ENCODE measurements at places on chromosomes 4 and X.

GRCh38 chr4:89511776-89512175 is 204.2 kb upstream of the GPRIN3 start:
- DNase-seq, result no peak

GRCh38 chr4:8084712-8085490 is 73.7 kb downstream of the ABLIM2 start:
- no peak for DNase-seq

DNA sequence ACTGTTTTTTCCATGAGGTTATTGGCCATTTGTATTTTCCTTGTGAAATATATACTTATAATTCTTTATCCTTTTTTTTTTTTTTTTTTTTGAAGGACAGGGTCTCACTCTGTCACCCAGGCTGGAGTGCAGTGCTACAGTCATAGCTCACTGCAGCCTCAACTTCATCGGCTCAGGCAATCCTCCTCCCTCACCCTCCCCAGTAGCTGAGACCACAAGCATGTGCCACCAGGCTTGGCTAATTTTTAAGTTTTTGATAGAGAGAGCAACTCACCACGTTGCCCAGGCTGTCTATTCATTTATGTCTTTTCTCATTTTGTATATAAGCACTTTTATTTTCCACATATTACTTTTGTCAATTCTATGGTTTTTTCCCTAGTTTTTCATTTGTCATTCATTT is 16.8 kb downstream of the RBPJ start:
- DNase-seq, result no peak

GRCh38 chr4:24112466-24112865 is 222.6 kb upstream of the PPARGC1A start:
- DNase-seq, result no peak

GRCh38 chr4:24211856-24212255 is 322.0 kb upstream of the PPARGC1A start:
- DNase-seq, result no peak

GRCh38 chrX:45154462-45154861 is 46.2 kb downstream of the DIPK2B start:
- DNase-seq, result no peak

DNA sequence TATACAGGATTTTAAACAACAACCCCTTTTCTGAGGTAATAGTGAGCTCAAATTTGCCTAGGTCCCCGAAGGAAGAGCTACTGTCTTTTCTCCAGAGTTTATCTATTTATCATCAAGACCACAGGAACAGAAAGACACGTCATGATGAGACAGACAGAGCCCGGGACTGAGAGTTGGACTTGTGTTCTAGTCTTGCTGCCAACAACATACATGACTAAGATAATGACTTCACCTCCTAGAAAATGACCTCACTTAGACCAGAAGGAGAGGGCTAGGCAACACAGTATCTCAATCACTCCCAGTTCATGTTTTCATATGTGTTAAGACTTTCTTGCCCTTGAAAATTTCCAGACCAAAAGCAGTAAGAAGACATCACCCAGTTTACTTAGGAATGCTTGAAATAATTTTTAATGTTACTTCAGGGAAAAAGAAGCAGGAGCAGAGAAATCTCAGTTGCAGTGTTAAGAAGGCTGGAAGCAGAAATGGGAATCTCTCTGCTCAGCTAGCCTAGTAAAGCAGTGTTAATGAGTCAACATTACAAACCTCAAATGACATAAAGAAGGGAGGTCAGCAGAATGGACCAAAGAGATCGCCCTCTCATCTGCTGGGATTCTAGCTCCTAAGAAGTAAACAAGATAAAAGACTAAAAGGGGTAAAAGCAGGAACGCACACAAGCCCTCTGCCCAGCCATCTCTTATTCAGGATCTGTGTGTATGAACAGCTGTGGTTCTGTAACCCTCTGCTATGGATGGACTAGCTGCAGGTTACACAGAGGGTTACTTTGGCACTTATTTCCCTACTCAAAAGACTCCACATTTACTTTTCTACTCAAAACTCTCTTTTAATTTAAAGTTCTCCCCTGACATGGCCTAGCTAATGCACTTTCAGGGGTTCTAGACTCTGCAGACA is 24.8 kb downstream of the PDGFC start:
- no peak for DNase-seq

- no peak for DNase-seq
Measured at GRCh38 chr4:87938746-87939145, 36.8 kb upstream of the SPP1 start.

Data from NCI-H1694 treated with DMSO at 0.1 percent for 48 hours (cell line).